HFFc6 (cell line): ENCODE measurements at places on chromosomes 3 and 15. TPM values are rescaled to one million over a fixed set of nuclear protein-coding genes. Genes with fewer than 3 reads are reported as not detected.

Gene RPL15
- total RNA-seq = 2,021 to 2,159 TPM (median 2,112 TPM) in 3 replicates

Gene SLC24A5
- total RNA-seq = not detected in 3 replicates

Gene IL5RA
- total RNA-seq = not detected in 3 replicates

Gene ARGFX
- not detected in 3 replicates for total RNA-seq

Gene UBL7
- total RNA-seq = 54.8 to 63.2 TPM (median 62.2 TPM) in 3 replicates

Gene LMAN1L
- not detected in 2 replicates for total RNA-seq

Gene DLL4
- total RNA-seq = not detected in 3 replicates

Gene CHDH
- 0.18 TPM in 1 of 2 replicates, not detected in the other for total RNA-seq

Gene SYNPR
- total RNA-seq = not detected in 3 replicates

Gene OSTN
- 0.25 TPM in 1 of 3 replicates, not detected in the others for total RNA-seq

Gene GPR149
- total RNA-seq = not detected in 3 replicates

Gene KLF15
- 0.63 to 1.2 TPM (median 0.70 TPM) in 3 replicates for total RNA-seq

Gene TRIM42
- total RNA-seq = not detected in 3 replicates

Gene ALDH1L1
- not detected in 2 replicates for total RNA-seq

Gene CYP1A2
- not detected in 3 replicates for total RNA-seq

Gene HPS3
- total RNA-seq = 16.4 to 24.8 TPM (median 21.2 TPM) in 3 replicates

Gene CDHR4
- total RNA-seq = 0.18 to 0.27 TPM in 2 of 3 replicates, not detected in the other

Gene SEMA7A
- 128 to 203 TPM (median 185 TPM) in 3 replicates for total RNA-seq

Gene ESYT3
- total RNA-seq = not detected in 3 replicates

Gene EXD1
- total RNA-seq = not detected in 3 replicates

Gene FAM81A
- total RNA-seq = 0.08 TPM in 1 of 3 replicates, not detected in the others

Gene THBS1
- total RNA-seq = 7,642 to 8,113 TPM (median 8,088 TPM) in 3 replicates

Gene SCAANT1
- not detected in 3 replicates for total RNA-seq

Gene SYNM
- total RNA-seq = 4.9 to 7.8 TPM (median 5.1 TPM) in 3 replicates

Gene WDR93
- not detected in 2 replicates for total RNA-seq

Gene COL6A5
- total RNA-seq = not detected in 3 replicates

Gene ACKR4
- 0.68 and 7.1 TPM in 2 replicates for total RNA-seq

Gene ITPKA
- total RNA-seq = 1.2 and 2.1 TPM in 2 replicates
